ENCODE measurements at places on chromosomes 2 and 18.

DNA sequence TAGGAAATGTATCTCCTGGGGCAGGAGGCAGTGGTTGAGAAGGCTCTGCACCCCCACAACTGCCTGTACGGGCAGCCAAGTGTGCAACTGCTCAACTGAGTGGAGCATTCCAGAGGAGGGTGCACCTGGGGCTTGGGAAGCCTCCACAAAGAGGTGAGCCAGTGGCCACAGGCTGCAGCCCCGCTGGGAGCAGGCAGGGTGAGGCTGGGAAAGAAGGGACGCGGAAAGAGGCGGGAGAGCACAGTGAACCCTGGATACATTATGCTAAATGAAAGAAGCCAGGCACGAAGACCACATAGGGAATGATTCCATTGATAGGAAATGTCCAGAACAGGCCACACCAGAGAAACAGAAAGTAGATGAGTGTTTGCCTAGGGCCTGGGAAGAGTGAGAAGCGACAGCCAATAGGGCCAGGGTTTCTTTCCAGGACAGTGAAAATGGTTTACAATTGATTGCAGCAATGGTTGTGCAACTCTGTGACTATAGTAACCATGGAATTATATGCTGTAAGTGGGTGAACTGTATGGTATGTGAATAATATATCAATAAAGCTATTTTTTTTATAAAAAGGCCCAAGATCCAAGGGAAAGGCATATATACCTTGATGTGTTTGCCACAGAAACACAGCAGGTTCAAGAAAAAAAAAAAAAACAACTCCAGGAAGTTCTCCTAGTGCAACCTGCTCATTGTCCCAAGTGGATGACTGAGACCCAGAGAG lies 82.4 kb downstream of the DDX1 start:
- DNase-seq = no peak

- no peak for DNase-seq
Measured at GRCh38 chr2:45691171-45691999, 39.9 kb downstream of the PRKCE start.

DNA sequence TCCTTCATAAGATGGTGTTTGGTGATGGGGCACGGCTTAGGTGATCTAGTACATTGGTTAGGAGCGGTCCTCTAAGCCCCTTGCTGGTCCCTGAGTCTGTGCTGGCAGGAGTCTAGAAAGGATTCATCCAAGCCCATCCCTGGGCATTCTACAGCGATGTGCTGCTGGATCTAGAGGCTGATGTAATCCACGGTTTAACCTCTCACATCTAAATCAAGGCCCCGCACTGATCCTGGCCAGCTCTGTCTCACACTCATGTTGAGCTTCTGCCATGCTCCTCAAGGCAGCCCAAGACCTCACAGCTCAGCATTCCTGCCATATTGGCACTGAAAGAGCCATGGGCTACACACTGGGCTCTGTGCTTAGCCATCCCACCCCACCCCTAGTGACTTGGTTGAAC lies 664.8 kb downstream of the STK39 start:
- no peak for DNase-seq

DNA sequence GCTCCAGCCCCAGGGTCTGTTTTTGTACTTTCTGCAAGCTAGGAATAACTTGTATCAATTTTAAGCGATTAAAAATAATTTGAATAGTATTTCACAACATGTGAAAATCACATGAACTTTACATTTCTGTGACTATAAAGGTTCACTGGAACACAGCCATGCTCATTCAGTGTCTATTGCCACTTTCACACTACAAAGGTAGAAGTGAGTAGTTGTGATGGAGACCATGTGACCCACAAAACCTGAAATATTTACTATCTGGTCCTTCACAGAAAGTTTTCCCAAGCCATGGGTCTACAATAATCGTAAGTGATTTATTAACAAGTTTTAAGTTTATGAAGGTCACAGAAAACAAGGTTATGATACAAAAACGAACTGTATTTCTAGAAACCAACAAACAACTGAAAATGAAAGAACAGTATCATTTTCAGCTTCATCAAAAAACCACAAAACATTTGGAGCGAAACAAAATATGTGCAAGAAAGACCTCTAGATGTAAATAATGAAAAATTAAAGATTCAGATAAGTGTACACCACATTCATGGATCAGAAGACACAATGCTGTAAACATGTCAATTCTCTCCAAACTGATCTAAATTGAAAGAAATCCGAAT lies 68.9 kb upstream of the DNER start:
- DNase-seq = no peak

- no peak for DNase-seq
Measured at GRCh38 chr2:229044581-229044980, 226.5 kb downstream of the PID1 start.

DNA sequence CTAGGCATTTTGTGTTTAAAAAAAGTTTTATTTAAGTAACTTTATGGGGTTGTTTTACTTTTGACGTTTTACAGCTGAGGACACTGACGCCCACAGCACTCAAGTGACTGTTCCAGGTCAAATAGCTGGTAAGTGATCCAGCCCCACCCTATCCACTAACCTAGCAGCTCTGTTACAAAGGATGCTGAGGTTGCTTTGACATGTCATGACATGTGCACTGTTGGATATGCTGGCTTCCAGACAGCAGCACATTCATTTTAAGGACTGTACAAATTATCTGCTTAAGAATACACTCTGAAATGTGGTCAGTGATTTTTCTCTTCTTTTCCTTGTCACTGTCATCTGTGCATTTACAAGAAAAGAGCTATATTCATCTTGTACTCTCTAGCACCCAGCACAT lies 417.5 kb downstream of the ZEB2 start:
- DNase-seq = no peak

DNA sequence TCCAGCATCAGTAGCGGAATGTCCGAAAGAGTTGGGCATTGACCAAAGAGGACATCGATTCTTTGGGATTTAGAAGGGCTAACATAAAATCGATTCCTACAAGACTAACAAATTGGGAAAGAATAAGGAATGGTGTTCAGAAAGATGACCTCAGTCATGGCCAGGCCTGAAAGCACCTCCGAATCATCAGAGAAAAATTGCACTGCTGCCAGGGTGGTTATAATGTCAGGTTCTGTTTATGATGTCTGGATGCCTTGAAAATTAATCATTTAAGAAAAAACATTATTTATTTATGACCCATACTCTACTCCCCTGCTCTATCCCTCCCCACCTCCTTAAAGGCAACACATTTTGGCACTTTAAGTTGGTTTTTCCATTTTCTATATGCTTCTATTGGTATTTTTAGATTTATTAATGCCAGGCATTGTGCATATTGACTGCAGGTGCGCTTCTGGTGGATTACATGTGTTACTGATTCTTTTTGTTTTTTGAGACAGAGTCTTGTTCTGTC lies 104.7 kb downstream of the MYCN start:
- no peak for DNase-seq

- no peak for DNase-seq
Measured at GRCh38 chr18:74774486-74774885, 176.8 kb downstream of the ZNF407 start.

- DNase-seq = no peak
Measured at GRCh38 chr2:74564222-74564621, 9.7 kb downstream of the DOK1 start.

GRCh38 chr2:19802086-19802841 lies 99.5 kb downstream of the TTC32 start:
- DNase-seq = no peak

DNA sequence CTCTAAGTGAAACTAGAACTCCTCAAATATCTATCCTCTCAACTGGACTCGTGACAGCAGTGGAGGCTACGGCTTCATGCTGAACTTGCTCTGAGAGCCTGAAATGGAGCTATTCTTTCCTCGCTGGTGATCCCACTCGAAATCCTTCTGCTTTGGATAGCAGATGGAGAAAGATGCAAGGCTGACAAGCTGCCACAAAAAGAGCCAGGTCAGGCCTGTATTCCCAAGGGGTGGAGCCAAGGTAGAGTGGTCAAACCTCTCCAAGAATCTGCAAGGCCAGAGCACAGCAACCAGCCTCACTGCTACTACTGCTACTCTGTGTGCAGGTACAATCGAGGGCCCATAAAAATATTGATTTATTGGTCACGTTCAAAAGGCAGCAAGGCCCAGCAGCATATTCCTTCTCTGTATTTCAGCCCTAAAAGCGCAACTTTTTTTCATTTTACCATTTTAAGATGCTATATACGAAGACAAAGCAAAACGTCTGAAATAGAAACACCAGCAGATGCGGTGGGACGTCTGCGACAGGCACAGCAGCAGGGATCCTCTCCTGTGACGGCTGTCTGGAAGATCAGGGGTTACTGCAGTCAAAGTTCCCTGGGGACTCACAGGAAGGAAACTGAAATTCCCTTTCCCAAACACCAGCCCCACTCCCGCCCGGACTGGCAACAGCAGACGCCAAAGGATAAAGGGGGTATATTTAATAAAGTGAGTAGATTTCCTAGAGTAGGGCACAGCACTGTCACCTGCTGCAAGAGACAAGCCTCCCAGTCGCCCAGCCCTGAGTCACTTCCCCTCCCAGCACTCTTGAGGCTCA lies 2.4 kb downstream of the SPRED2 start:
- no peak for DNase-seq
